ENCODE measurements at places on chromosomes 1 and 21. TPM values are rescaled to one million over a fixed set of nuclear protein-coding genes. Genes with fewer than 3 reads are reported as not detected.
A peak's percentile ranks its signal among the peaks of the same experiment; 100 is the strongest.

DNA sequence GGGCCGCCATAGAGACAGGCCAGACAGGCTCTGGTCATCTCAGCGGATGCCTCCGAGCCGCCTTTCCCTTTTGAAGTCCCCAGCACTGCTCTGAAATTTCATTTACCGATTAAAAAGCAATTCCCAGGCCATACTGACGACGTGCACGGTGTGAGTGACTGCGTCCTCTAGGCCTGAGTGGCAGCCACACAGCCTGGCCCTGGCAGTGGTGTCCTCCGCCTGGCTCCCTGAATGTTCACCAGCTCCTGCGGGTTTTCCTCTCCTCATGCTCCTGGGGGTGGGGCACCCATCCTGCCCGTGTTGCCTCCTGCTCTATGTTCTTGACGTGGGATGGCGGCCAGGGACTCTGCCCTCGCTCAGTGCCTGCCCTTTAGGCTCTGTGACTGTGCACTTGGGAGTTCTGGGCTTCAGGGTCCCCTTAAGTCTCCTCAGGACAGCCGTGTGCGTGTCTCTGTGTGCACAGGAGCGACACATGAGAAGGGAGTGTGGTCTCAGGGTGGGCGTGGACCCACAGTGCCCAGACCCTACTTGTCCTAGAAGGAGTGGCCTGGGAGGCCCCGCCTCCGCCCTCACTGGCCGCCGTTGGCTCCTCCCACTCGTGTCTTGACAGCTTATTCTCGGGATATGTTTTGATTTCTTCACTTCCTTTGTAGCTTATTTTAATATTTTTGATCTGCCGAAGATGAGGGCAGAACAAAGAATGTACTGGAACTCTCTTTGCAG, 3.6 kb downstream of the SKI start:
- peak; percentile 78 for DNase-seq

The CNIH3 gene
- 9.4 TPM for total RNA-seq

DNA sequence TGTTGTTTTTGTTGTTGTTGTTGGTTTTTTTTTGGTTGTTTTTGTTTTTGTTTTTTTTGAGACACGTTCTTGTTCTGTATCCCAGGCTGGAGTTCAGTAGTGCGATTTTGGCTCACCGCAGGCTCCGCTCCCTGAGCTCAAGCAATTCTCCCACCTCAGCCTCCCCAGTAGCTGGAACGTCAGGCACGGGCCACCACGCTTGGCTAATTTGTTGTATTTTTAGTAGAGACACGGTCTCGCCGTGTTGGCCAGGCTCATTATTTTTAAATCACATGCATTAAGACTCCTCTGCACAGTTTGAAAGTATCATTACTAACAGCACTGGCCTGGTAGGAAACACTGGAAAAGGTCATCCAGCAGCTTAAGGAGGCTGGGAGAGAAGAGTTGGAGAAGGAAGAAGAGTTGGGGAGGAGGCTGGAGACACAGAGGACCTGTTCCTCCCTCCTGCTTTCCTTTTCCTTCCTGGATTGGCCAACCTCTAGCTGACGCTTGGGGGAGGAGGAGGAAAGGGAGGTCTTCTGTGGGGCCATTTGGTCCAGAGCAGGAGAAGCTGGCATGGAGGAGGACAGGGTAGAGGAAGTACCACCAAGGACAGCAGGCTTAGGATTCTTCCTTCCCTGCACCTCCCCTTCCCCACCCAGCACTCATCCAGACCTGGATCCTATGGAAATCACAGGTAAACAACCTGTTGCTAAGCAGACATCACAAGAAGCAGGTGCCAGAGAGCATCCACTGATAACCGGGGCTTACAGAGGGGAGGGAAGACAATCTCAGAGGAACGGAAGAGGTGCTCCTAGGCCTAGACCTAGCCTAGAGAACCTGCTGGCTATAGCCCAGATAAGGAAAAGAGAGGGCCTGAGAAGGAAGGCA, 71.9 kb upstream of the GOLT1A start:
- no peak for DNase-seq

The DIO1 gene
- total RNA-seq = not detected

DNA sequence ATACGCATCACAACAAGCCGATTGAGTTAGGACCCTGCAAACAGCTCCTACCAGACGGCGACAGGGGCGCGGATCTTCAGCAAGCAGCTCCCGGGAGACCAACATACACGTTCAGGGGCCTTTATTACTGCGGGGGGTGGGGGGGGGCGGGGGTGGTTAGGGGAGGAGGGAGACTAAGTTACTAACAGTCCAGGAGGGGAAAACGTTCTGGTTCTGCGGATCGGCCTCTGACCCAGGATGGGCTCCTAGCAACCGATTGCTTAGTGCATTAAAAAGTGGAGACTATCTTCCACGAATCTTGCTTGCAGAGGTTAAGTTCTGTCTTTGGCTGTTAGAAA, 162.0 kb downstream of the RUNX1 start:
- DNase-seq = no peak

GRCh38 chr1:184032930-184033418, 4.6 kb downstream of the COLGALT2 start:
- DNase-seq = no peak

GRCh38 chr1:30092051-30092858, 631.1 kb downstream of the MATN1 start:
- DNase-seq = no peak

The ADAMTSL4 gene
- 23.4 TPM for total RNA-seq

DNA sequence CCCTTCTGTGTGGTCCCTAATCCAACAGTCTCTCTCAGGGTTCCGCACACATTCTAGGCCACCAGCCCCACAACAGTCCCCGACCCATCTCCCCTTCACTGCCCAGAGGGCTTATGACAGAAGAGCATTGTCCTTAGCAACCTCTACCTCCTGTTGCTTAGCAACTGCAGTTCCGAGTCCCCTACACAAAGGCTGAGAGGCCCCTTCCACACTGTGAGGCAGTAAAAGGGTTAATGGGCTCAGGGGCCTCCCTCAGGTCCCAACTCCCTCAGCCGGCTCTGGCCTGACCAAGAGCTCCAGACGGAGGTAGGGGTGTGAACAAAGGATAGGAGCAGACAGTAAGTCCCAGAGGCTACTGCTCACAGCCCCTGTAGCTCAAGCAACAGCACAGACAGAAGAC, 4.3 kb downstream of the IGSF9 start:
- DNase-seq = no peak

DNA sequence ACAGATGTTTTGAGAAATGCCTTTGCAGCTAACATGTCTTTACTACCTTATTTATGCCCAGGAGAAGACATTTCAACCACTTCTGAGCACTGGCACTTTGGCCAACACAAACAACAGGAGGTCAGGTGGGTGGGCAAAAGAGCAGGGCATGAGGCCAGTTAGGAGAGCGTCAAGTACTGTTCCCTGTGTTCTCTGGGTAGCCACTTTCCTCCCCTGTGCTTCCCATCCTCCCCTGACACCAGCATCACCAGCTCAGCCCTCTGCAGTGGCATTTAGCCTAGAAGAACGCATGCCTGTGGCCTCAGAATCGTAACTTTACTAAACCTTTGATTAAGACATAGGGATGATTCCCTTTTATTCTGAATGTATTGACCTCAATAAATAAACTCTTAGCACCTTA, 18.3 kb downstream of the BTG2 start:
- no peak for DNase-seq

- DNase-seq = no peak
Observed at GRCh38 chr1:227562933-227563323, 428 bp upstream of the ZNF678 start.

DNA sequence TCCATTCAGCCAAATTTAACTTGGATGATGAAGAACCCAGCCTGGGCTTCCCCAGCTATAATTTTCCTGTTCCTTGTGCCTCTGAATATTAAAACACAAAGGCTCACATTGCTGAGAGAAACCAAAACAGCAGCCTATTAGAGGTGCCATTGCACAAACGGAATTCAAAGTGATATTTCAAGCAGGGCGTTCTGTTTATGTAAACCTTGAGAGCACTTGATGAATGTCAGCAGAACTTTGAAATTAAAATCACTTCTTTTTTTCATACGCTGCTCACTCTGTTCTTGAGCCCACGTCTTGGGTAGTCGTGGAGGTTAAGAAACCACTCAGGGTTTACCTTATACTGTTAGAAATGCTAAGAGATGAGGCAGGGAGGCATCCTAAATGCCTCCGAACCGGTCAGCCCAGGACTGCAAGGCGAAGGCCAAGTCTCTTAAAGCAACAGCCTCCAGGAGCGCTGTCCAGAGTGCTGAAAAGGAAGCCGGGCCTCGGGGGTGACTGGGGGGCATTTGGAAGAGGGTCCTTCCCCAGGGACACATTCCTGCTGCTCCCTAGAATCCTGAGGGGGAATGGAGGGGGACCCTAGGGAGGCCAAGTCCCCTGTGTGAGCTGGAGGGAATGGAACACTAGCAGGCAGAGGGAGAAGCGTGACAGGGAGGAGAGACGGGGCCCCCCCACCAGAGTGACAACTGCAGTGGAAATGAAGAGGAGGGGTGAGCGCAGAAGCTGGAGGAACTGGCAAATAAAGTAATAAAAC, 154.8 kb upstream of the VAMP3 start:
- peak; percentile 67 for DNase-seq

The SLC9C2 gene
- total RNA-seq = 1.7 TPM

- DNase-seq = no peak
Observed at GRCh38 chr1:38919130-38919529, 22.5 kb downstream of the RHBDL2 start.

The OR2T35 gene
- total RNA-seq = 7.2 TPM

GRCh38 chr1:3774946-3775489, 2.5 kb downstream of the SMIM1 start:
- DNase-seq = peak; percentile 15

DNA sequence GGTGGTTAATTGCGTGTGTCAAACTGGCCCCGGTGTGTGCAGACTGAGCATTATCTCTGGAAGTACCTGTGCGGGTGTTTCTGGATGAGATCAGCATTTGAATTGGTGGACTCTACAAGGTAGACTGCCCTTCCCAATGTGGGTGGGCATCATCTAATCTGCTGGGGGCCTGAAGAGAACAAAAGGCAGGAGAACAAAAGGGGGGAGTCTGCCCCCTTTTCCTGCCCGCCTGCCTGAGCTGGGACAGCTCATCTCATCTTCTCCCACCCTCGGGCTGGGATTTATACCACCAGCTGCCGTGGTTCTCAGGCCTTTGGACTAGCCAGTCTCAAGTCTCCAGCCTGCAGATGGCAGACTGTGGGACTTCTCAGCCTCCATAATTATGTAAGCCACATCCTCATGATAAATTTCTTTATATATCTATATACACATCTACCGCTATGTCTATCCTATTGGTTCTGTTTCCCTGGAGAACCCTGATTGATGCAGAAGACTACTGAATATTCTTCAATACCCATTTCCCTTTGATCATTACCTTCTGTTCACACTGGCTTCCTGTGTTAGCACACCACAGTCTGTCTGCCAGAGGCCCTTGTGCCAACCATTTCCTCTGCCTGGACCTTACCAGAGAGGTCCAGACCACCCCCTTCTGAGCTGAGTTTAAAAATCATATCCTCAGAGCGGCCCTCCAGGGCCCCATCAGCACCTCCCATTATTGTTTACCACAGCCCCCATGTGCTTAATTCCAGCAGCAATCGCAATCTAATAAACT, 25.2 kb downstream of the RCAN1 start:
- DNase-seq = no peak

DNA sequence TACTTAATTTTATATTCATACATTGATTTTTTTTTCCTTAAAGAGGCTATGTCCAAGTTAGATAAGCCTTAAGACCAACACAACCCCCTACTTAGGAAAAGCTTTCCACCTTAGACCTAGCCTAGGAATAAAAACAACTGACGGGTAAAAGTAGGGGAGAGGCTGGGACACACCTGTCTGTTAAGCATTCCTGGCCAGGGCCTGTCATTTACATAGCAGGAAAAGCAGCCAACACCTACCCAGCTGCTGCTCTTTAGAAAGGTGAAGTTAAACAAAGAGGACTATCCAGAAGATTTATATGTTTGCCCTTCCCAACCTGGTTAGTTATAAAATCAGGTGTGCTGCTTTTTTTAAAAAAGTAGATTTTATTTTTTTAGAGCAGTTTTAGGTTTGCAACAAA, 29.1 kb upstream of the SAMD13 start:
- DNase-seq = peak; percentile 10

GRCh38 chr1:228168563-228169270, 3.1 kb downstream of the IBA57 start:
- no peak for DNase-seq
